ENCODE measurements at places on chromosomes 6 and 20. TPM values are rescaled to one million over a fixed set of nuclear protein-coding genes. Genes with fewer than 3 reads are reported as not detected.

- no peak for DNase-seq
Observed at GRCh38 chr6:28656715-28657114, 131.0 kb downstream of the GPX5 start.

DNA sequence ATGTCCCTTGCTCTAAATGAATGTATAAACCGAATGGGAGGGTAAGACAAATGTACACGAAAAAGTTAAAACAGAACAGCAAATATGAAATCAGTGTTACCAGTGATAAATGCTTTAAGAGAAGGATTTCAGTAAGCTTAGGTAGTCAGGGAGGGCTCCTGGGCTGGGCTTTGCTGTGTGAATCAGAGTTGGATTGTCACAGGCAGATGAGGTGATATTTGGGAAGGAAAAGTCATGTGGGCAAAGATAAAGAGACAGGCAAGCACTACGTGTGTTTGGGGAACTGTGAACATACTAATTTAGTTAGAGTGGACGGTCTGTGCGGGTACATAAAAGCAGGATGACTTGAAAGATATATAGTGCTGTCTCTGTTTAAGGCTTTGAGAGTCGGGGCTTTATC is 114.8 kb downstream of the CRYBG1 start:
- no peak for DNase-seq

- DNase-seq: no peak
Observed at GRCh38 chr6:123925842-123926399, 122.3 kb downstream of the NKAIN2 start.

GRCh38 chr6:70507161-70507560 is 59.6 kb upstream of the SDHAF4 start:
- no peak for DNase-seq

DNA sequence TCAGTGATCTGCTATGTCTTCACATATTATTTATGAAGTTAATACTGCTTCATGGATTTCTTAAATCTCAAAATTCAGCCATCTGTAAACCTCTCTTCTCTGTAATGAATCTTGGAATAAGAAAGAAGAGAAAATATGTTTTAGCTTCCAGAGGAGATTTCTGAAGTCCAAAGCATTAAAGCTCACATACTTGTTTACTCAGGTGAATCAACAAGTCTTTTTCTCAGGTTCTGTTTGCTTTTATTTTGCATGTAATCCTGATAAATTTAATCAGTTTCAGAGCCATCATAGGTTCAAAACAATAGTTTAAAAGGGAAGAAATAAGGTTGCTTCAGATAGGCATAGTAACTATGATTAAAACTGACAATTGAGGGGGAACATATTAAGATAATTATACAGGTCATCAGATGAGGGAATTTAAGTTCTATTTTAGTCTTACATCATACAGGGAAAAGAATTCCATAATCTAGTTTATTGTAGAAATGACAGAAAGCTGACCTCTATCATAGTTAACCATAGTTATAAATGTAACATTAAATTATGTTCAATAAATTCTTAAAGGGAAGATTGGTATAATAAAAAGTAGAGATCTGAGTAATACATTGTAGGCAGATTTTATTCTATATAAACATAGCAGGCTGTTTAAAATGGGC is 716.2 kb downstream of the EYS start:
- DNase-seq: no peak

- no peak for DNase-seq
Observed at GRCh38 chr6:166591961-166592520, 5.6 kb upstream of the RAMACL start.

ZNF334 gene
- 1.6 TPM for total RNA-seq

SALL4 gene
- 0.19 TPM for total RNA-seq

XKR7 gene
- not detected for total RNA-seq

DEFB132 gene
- not detected for total RNA-seq

CAGE1 gene
- not detected for total RNA-seq

MYCT1 gene
- total RNA-seq: 11.9 TPM
